Mammary epithelial cell (primary cell): ENCODE measurements at places on chromosomes 16 and 17. TPM values are rescaled to one million over a fixed set of nuclear protein-coding genes. Genes with fewer than 3 reads are reported as not detected.

DNA sequence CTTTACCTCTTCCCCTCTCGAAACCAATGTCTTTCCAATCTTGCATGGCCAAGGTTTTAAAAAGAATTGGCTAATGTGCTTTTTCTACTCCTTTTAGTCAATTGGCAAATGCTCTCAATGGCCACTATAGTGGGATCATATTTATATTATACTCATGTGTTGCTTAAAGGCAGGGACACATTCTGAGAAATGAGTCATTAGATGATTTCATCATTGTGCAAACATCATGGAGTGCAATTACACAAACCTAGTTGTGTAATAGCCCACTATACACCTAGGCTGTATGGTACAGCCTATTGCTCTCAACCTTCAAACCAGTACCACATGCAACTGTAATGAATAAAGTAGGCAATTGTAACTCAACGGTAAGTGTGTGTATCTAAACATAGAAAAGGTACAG, 180.9 kb downstream of the HS3ST3A1 start:
- DNase-seq: peak; percentile 87

DNA sequence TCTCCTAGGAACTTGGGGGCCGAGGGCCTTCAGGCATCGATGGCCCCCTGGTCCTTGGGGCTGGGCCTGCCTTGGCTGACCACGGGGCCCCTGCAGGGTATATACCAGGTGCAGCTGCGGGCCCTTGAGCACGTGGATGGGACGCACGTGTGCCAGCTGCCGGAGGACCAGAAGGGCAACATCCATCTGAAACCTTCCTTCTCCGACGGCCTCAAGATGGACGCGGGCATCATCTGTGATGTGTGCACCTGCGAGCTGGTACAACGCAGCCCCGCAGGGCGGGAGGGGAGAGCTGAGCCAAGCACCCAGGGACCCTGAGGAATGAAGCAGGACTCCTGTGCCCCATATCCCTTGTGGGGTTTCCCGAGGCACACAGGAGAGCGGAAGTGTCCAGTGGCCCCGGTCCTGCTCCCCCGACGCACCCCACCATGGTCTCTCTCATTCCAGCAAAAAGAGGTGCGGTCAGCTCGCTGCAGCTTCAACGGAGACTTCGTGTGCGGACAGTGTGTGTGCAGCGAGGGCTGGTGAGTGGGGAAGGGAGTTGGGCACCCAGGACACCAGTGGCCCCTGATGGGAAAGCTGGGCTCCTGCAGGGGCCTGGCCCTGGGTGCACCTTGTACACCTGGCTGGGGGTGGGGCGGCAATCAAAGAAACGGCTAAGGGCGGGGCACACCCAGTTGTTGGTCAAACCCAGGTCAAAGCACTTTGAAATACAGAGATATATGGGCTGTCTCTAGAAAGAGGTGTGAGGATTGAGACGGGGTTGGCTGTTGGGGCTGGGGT, 10.6 kb downstream of the ITGB4 start:
- no peak for DNase-seq

GRCh38 chr16:23284584-23284983, 17.5 kb upstream of the SCNN1B start:
- no peak for DNase-seq

RUNDC3A gene
- 1.2 TPM for polyA plus RNA-seq

GRCh38 chr16:57677622-57678369, 9.7 kb downstream of the ADGRG3 start:
- DNase-seq: no peak

DNA sequence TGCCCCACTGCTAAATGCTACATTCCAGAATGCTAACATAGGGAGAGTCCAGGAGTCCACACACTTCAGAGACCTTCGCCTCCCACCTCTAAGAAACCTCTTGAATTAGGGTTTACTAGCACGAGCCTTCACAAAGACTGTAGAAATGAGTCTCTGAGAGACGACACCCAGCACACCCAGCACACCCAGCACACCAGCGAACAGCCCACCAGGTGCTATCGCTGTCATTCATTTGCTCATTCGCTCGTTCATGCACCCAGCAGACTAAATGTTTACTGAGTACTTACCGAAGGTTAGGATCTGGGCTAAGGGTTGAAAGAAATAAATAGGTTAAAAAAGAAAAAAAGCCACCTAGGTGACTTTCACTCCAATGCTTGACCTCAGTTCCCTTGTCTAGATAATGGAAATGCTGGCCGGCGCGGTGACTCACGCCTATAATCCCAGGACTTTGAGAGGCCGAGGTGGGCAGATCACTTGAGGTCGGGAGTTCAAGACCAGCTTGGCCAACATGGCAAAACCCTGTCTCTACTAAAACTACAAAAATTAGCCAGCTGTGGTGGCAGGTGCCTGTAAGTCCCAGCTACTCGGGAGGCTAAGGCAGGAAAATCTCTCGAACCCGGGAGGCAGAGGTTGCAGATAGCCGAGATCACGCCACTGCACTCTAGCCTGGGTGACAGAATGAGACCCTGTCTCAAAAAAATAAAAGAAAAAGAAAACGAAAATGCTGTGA, 100.8 kb downstream of the ADCY9 start:
- DNase-seq: no peak

ORC6 gene
- 31.3 TPM for polyA plus RNA-seq

OTOA gene
- polyA plus RNA-seq: 0.07 TPM

USP6 gene
- polyA plus RNA-seq: not detected

GRCh38 chr16:14529010-14529669, 100.9 kb downstream of the PARN start:
- DNase-seq: peak; percentile 82

- DNase-seq: peak; percentile 53
Observed at GRCh38 chr16:19071811-19072777, 4.7 kb downstream of the COQ7 start.

MYCBPAP gene
- polyA plus RNA-seq: 4.5 TPM

DNA sequence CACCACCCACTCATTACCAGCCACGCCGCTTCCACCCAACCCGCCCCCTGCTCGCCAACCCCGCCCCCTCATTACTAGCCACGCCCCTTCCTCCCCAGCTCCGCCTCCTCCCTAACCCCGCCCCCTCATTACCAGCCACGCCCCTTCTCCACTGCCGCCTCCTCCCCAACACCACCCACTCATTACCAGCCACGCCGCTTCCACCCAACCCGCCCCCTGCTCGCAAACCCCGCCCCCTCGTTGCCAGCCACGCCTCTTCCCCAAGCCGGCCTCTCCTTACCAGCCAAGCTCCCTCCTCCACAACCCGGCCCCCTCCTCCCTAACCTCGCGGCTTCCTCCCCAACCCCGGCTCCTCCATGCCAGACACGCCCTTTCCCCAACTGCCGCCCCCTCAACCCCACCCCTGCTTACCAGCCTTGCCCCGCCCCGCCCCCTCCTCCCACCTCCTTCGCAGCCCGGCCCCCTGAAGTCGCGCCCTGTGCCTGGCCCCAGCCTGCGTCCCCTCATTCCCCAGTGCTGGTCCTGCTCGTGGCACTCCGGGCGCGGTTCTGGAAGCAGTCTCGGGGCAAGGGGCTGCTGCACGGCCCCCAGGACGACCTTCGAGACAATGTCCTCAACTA, 7.3 kb downstream of the SLC22A31 start:
- no peak for DNase-seq

HSF4 gene
- 3.6 TPM for polyA plus RNA-seq

GRCh38 chr17:56740481-56740880, 93.2 kb downstream of the C17orf67 start:
- no peak for DNase-seq

GRCh38 chr17:75566834-75567233, 20.8 kb upstream of the MYO15B start:
- no peak for DNase-seq

TMEM132E gene
- not detected for polyA plus RNA-seq

- no peak for DNase-seq
Observed at GRCh38 chr16:83727018-83727417, 80.8 kb upstream of the HSBP1 start.

CD68 gene
- polyA plus RNA-seq: 39.4 TPM

CNGB1 gene
- polyA plus RNA-seq: 0.18 TPM

- peak; percentile 10 for DNase-seq
Observed at GRCh38 chr16:88468275-88469129, 15.4 kb downstream of the ZFPM1 start.

DNA sequence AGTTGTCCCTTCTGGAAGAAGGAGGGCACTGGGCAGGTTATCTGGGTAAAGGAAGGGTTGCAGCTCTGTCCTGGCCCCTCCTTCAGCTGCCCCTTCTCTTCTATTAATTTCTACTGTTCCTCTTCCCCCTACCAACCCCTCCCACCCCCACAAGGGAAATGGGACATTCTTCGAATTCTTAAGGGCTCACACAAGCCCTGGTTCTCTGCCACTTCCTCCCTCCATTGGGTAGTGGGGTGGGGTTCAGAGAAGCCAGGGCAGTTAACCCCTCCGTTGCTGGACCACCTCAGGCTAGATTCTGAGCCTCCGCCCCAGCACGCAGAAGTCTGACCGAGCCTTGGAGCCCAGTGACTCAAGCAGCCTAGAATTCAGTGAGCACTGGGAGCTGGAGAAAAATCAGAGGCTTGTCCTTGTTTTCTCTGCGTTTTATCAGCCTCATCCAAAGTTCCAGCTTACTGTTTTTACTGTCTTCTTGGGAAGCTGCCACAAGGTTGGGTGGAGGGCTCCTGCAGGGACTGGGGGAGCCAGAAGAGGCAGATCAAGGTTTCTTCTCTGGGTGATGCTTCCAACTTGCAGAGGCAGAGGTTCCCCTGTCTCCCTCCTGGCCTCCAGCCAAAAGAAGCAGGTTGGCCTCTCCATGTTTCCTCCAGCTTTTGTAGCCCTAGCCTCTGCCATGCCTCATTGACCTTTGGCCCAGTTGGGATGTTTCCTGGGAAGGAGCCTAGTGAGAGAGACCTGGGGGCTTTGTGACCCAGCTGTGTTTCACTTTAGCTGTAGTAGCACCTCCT, 10.2 kb downstream of the LASP1 start:
- peak; percentile 77 for DNase-seq

DNA sequence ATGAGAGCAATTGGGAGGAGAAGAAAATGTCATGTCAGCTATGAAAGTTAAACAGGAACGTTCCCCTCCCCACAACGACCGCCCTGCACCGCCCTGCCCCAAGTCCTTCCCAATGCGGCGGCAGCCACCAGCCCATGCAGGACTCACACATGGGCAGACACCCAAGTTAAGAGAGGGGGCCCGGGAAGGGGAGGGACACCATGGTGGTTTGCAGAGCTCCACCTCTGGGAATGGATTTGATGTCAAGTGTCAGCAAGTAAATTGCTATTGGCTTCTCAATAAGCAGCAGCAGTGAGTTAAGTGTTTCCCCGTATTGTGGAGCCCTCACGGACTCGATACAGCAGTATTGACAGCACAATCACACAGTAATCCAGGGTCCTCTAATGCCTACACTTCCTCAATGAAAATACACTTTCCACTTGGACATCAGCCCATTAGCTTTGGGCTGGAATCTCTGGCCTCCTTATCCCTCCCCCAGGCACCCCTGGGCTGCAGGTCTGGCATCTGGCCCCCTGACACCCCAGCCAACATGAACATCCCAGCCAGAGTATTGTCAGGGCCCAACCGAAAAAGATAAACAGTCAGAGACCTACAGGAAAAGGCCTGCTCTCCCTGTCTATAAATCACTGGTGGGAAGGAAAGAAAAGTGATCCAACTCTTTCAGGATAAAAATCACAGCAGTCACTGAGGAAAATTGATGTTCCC, 22.6 kb downstream of the ZFHX3 start:
- DNase-seq: no peak

TGFB1I1 gene
- polyA plus RNA-seq: 22.7 TPM

DNA sequence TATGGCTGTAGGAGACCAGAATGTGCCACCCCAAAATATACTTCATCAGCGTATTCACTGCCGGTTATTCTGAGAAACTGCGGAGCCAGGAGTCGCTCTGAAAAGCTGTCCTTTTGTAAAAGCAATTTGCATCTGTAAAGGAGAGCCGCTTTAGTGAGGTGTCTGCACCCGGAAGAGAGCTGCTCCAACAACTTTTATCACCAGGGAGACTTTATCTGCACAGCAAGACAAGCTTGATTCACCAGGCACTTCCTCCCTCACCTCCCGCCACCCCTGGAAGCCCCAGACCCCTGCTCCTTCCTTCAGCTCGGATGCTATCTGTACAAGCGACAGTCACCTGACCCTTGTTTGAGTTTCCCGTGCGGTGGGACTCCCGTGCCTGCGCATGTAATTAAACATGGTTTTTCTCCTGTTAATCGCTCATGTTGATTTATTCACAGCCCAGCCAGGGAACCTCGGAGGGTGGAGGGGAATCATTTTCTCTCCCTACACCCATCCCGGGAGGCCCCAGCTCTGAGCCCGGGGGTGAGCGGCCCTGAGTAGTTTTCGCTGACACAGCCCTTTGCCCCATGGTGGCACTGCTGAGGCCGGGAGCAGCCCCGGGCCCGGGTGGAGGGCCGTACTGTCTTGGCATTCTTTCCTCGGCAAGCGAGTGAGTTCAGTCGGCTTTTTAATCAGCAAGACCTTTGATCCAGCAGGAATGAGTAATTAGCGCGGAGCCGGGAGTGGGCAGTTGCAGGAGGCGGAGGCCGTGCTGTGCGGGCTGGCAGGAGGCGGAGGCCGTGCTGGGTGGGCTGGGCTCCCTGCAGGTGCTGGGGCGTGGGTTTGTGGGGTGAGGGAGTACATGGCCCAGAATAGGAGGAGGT, 222.7 kb upstream of the CIBAR2 start:
- no peak for DNase-seq

- no peak for DNase-seq
Observed at GRCh38 chr16:22751104-22751667, 62.8 kb upstream of the HS3ST2 start.

GPR139 gene
- not detected for polyA plus RNA-seq

GRCh38 chr17:80881306-80881705, 110.3 kb upstream of the CHMP6 start:
- DNase-seq: no peak

CLEC19A gene
- not detected for polyA plus RNA-seq

GRCh38 chr17:83127431-83128160, 48.2 kb downstream of the METRNL start:
- DNase-seq: no peak

C1QTNF8 gene
- polyA plus RNA-seq: not detected

SLC38A8 gene
- not detected for polyA plus RNA-seq

DNA sequence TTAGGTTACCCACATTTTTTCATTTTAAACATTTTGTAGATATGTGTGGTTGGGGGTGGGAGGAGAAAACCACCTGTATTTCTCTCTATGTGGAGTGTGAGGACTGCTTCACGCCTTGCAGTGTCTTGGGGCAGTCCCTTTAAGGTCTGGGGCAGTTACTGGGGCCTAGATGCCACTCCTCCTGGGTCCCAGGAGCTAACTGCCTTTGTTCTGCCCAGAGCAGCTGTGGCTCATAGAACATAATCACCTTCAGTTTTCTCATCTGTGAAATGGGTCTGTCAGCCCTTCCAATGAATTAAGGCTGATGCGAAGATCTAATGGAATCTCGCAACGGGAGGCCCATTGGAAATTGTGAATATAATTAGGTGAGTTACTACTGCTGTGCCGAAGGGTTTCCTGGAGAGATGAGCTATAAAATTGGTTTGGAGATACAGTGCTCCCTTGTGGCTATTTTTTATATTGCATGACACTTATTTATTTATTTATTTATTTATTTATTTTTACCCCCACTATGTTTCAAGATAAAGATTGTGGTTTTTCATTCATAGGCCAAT, 22.9 kb downstream of the DHRS7C start:
- peak; percentile 20 for DNase-seq

NECAB2 gene
- 0.02 TPM for polyA plus RNA-seq

NTHL1 gene
- polyA plus RNA-seq: 21.3 TPM

GRCh38 chr17:20992416-20992815, 50.4 kb downstream of the USP22 start:
- DNase-seq: no peak
